ENCODE measurements at places on chromosomes 4 and X.

- DNase-seq: no peak
Observed at GRCh38 chr4:40144716-40145115, 52.1 kb upstream of the RHOH start.

DNA sequence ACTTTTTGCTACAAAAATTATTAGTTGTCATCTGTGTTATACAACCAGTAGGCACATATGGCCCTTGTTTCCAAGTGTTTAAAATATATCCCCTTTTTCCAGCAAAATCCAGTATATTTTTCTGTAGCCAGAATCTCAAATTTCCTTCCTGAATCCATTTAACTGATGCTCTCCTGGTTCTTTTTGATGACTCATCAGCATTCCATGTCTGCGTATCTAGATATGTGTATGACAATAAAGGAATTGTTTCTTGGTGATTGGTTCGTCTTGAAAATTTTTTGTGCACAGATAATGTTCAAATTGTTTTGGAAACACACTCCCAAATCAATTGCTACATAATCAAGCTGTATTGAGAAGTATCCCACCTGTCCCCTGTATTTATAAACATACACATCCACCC lies 98.3 kb downstream of the ITM2A start:
- DNase-seq: no peak

DNA sequence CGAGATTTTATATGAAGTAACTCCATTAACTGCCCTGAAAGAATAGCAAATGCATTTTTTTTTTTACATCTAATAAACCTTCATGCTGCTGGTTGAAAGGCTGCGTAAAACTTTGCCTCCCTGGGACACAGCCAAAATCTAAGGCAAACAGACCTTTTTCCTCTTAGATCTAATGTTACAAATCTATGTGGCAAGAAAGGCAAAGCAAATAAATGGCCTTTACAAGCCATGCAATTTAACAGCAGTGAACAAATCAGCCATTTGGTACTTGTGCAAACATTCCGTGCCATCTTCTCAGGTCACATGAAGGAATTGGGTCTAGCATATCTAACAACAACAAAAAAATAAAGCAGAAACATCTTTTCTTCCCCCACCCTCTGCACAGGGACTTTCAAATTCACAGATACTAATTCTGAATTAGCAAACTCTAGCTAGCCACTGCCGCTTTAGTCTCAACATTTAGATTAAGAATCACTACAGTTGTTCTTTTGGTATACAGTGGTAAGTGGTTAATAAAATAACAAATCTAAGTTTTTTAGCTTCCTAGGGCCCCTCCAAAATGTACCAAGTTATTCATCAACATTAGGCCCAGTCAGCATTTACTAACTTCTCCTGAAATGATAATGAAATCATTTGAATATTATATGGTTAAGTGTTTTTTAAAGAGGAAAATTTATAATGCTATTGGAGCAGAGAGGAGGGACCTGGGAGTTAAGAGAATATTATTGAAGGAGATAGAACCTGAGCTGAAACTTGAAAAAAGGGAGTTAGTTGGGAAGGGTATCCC lies 593.8 kb downstream of the SMARCA1 start:
- no peak for DNase-seq

DNA sequence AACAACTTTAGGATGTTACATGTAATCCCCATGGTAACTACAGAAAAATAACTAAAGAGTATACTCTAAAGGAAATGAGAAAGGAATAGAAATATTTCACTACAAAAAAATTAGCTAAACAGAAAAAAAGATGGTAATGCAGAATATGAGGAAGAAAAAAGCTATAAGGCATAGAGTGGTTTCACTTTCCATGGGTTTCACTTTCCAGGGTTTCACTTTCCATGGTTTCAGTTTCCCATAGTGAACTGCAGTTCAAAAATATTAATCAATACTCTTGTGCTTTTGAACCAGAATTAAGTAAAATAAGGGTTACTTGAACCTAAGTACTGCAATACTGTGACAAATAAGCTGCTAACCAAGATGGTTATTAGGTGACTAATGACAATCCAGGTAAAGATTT lies 42.0 kb downstream of the NPFFR2 start:
- no peak for DNase-seq

DNA sequence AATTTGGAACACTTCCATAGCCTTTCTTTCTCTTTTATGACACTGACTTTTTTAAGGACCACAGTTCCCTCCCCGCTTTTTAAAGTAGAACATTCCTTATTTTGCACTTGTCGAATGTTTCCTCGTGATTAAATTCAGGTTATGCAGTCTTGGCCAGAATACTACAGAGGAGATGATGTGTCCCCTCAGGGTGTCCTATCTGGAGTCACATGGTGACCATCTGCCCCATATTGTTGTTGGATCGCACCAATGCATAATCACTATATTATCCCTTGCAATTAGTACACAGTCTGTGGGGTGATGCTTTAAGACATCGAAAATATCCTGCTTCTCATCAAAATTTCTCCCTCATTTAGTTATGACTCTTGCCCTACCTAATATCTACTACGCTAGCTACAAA lies 27.4 kb downstream of the WDFY3 start:
- DNase-seq: no peak

DNA sequence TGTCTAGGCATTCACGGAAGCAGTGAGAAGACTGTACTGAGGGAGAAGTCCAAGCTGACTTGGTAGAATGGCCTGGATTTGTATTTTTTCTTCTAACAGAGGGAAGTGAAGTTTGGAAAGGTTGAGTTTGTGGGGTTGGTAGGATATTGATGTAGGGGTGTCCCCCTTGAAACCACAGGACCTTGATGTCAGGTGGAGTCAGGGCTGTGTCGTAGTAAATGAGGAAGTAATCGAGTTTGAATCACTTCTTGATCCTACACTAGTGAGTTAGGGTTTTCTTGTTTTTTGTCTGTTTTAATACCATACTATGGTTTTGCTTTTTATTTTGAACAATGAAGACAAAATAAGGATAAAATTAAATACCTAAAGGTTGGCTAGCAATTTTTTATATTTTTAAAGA lies 30.1 kb upstream of the ANAPC4 start:
- peak; percentile 30 for DNase-seq

DNA sequence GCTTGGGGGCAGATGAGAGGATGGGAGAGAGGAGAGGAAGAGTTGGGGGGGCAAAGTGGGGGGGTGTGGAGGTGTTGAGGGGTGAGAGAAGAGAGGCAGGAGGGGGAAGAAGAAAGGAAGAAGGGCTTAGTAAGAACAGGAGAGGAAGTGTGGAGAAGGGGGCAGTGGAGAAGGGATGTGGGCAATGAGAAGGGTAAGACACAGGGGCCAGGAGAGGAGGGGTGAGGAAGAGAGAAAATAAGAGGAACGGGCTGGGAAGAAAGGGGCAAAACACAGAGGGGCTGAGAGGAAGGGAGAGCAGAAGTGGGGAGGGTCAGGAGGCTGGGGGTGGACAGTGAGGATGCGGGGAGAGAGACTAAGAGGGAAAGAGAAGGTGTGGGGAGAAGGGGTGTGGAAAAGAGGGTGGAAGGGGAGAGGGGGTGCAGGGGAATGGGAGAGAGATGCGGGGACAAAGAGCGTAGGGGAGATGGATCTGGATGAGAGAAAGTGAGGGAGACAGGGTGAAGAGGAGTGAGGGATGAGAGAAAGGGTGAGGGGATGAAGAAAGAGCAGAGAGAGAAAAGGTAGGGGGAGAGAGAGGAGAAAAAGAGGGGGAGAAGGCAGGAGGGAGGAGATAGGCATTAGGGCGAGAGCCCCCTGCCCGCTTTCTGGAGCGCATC lies 12.9 kb downstream of the SH3KBP1 start:
- DNase-seq: no peak

DNA sequence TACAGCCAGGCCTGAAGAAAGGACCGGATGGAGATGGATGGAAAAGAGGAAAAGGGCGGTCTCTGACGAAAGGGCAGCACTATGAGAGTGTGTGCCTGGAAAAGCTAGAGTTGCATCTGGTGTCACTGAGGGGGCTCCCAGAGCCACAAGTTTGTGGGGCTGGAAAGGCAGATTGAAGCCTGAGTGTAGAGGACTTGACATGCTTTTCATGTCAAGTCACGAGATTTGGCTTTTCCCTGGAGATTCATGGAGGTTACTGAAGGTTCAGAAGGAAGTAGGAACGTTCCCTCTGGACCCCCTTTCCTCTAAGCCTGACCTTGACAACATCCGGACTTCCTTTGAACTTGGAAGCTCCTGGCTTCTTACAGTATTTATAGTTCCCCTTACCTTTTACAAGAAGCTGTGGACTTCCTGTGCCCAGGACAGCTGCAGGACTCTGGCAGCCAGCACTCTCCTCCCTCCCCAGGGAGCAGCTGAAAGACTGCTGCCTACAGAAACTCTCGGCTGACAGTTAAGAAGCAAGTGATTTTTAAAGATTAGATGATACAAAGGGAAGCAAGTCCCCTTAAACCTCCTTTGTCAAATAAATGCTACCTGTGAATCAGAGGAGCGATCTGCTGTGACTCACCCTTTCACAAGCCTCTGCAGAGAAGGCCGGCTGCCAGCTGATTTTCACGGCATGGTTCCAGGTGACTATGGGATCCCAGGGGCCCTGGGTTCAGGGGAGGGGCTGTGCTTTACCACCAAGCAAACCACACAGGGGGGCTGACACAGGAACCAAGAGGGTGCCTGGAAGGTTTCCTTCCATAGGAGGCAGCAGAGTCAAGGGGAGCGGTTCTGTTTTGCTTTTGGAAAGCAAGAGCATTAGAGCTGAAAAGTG lies 72.9 kb upstream of the STIM2 start:
- no peak for DNase-seq

DNA sequence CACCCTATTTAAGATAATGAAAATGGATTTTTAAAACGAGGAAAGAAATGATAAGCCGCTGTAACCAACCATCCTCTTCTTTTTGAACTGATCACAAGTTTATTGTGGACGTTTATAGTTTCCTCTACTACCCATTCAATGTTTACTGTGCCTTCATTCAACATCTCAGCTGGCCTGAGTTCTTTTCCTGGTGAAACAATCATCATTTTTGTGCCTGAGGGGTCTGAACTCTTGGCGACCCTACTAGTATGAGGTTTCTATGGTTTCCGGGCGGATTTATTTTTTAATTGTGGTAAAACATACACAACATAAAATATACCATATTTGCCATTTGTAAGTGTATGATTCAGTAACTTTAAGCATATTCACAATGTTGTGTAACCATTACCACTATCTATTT lies 100.7 kb downstream of the SPRY1 start:
- no peak for DNase-seq

GRCh38 chr4:42377497-42377896 lies 19.8 kb upstream of the SHISA3 start:
- no peak for DNase-seq

DNA sequence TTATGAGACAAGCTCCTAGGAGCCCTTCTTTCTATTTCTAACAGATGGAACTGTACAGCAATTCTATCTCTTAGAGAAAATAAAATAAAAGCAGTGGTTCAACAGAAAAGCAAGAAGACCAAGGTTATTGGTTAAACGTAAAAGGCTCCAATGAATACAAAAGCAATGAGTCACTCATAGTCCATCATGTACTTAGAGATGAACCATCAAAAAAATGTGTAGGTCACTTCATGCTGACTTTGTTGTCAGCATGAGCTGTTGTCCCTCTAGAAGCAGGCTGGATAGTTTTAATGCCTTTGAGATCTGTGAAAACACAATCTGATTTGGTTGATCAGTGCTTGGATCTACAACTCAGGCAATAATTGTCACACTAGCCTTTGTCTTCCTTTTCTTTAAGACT lies 378.6 kb upstream of the ANXA10 start:
- no peak for DNase-seq

GRCh38 chrX:21126661-21127060 lies 247.6 kb upstream of the CNKSR2 start:
- DNase-seq: no peak

GRCh38 chr4:83692028-83692427 lies 156.1 kb downstream of the GPAT3 start:
- DNase-seq: no peak

GRCh38 chrX:44459501-44459900 lies 83.2 kb downstream of the FUNDC1 start:
- no peak for DNase-seq

DNA sequence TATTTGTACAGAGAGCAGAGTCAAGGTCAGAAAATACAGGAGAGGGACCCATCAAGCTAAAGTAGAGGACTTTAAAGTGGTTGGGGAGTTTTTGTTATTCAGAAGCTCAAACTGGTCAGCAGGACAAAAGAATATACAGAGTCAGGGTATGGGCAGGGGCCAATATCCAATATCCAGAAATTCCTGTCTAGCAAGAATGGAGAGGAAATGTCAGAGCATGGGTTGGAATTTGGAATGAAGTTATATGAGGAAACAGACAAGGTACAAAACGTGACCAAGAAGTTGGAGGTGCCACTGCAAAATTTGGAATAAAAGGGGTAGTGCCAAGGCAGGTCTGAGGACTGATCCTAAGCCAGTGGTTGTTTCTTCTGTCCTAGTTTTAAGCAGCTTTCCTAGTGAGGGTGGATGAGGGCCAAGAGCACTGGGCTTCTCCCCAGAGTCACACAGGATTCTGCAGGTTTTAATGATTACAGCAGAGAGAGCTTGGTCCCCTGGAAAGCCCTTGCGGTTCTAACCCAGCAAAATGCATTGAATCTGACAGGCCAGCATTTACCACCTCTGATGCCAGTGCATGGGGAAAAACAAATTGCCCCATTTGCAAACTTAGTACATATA lies 304.7 kb upstream of the FTHL17 start:
- no peak for DNase-seq

DNA sequence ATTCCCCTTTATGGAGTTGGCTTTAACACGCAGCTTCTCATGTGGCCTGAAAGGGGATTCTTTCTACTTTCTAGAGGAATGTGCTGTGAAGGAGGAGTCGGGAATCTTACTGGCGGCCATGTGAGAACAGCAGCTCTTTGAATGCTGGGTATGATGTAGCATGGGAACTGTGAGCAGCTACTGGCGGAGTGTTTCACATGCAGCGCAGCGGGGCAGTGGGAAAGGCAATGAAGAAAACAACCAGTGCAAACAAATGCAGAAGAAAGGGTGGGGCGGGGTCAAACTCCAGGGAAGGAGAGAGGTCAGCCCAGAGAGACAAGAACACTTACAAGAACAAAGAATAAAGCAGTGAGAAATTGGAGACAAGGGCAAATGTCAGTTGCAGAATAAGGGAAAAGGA lies 363.8 kb upstream of the FTHL17 start:
- no peak for DNase-seq

- DNase-seq: no peak
Observed at GRCh38 chr4:95421869-95422268, 126.9 kb downstream of the UNC5C start.

- DNase-seq: no peak
Observed at GRCh38 chr4:1179089-1179441, 6.7 kb upstream of the SPON2 start.

- DNase-seq: peak; percentile 10
Observed at GRCh38 chr4:100017637-100018310, 67.7 kb upstream of the H2AZ1 start.

DNA sequence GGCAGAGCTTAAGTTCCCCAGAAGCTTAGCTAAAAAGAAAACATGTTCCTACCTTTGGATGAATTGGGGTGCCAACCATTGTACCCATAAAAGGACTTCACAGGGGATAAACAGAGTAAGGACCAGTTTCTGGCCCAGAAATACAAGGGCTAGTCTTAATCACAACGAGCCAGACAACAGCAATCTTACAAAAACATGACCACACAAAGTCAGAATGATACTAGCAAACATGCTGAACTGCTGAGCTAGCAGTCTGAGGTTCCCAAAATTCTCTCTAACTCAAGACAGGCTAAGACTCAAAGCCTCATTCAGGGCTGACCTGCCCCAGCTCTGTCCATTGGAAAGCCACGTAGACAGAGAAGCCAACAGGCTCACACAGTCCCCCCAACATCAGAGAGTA lies 40.3 kb downstream of the ATP11C start:
- DNase-seq: peak; percentile 8

- DNase-seq: no peak
Observed at GRCh38 chr4:75892508-75892907, 9.7 kb downstream of the PPEF2 start.

GRCh38 chrX:113920661-113921060 lies 663.2 kb upstream of the HTR2C start:
- DNase-seq: no peak

Data from GM10248 (cell line).